Suppressor macrophage treated with lipopolysaccharide for 4 hours (primary cell): ENCODE measurements at places on chromosomes 1 and 21.

- DNase-seq: no peak
Observed at GRCh38 chr1:9253453-9254105, 19.0 kb downstream of the H6PD start.

GRCh38 chr1:94819945-94820746, at the start of gene SLC44A3:
SLC44A3 (plus strand) TSS chr1:94820357; CDS start chr1:94820452, 95 bp downstream.
- DNase-seq: peak; percentile 49

GRCh38 chr1:224726441-224727182, 110.5 kb downstream of the CNIH3 start:
- DNase-seq: peak; percentile 94

GRCh38 chr1:168665975-168666374, 63.0 kb downstream of the DPT start:
- DNase-seq: no peak

DNA sequence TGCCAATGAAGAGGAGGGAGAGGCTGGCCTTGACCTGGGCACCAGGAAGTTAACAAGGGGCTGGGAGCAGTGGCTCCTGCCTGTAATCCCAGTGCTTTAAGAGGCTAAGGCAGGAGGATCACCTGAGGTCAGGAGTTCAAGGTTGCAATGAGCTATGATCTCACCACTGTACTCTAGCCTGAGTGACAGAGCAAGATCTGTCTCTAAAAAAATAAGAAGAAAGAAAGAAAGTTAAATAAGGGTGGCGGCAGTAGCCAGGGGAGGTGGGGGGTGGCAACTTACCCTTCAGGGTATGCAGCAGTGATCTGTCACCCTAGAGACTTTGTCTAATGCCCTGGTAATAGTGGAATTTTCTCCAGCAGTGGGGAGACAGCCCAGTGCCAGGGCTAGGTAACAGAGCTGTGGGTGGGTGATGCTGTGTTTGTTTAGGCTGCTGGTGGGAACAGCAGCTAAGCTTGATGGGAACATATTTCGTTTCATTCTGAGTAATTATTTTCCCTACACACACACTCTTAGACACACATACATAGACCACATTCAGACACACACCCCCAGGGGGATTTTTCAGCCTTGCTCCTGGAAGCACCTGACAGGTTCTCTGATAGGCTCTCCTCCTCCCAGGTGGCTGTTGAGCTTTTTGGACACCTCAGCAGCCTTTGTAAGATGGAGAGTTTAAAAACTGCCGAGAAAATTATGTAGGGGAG, 11.3 kb upstream of the SYT6 start:
- no peak for DNase-seq

- no peak for DNase-seq
Observed at GRCh38 chr1:207849646-207850045, 61.3 kb downstream of the CD34 start.

DNA sequence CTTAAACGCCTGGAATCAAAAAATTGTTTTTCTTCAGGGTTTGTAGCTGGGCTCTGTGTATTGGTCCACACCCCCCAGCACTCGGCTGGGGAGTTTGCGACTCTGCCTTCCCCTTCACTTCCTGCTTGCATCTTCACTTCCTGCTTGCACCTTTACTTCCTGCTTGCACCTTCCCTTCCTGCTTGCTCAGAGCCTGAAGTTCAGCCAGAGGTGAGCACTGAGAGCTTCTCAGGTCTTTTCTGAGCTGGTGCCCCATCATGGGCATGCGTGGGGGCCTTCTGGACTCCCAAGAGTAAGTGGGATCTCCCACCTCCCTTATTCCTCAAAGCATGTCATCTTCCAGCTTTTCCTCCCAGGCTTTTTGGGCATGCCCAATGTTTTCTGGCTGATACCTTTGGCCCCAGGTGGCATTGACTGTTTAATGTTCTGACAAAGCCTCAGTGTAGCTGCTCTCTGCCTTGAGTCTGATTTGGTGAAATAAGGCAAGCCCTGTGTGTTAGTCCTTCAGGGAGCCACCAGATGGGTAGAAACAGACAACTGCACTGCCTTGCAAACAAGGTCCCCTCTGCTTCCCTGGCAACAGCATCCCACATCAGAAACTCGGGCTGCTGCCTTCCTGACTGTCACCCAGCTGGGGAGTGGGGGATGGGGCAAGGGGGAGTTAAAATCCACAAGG, 3.5 kb downstream of the KRTAP10-2 start:
- DNase-seq: no peak

GRCh38 chr21:44300262-44300959, 558 bp downstream of the PFKL start:
- peak; percentile 80 for DNase-seq

DNA sequence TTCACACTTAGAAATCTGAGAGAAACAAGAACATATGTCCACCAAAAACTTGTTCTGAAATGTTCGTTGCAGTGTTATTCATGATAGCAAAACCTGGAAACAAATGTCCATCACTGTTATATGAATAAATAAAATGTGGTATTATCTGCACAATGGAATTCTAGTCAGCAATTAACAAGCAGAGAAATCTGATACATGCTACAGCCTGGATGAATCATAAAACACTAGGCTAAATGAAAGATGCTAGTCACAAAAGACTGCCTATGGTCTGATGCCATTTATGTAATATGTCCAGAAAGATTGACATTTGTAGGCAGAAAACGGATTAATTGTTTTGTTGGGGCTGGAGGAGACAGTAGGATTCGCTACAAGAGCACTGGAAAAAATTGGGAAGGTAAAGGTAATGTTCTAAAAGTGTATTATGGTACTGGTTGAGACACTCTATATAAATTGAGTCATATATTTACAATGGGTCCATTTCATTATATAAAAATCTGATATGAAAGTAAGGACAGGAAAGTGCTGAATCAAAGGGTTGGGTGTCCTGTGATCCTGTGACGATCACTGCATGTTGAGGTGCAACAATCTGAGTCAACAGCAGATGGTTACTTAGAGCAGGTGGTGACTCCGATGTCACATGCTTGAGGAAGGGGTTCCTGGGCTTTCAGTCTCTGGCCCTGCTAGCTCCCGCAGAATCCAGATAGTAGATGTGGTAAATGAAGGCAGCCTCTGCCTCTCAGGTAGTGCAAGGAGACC, 102.1 kb upstream of the NBPF4 start:
- DNase-seq: no peak

DNA sequence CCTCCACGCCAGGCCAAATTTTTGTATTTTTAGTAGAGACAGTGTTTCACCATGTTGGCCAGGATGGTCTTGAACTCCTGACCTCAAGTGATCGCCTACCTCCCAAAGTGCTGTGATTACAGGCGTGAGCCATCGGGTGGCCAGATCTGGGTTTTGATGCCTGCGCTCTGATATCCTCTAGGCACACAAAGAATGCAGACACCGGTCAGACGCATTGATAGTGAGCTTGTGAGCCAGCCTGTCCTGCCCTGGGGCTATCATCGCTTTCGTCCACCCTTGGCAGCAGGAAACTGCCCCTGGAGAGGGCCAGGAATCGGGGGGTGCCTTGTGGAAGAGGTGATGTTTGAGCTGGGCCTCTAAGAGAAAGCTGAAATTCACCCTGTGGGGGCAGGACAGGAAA, 4.0 kb downstream of the FBLIM1 start:
- DNase-seq: no peak

DNA sequence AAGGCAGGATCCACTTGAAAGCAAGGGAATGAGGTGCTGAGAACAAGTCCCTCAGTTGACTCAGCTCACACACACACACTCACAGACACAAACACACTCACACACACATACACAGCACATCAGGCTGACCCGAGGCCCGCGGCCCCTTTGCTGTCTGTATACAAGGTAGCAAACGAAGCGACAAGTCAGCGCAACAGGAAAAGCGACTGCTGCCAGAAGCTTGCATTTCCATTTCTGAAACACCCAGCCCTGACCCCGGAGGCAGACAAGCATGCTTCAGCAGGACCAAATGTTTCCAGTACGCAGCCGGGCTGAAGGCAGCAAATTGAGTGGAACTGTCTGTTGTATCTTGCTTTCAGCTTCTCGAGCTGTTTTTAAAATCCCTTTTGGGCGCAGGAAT, 501.6 kb downstream of the NPHP4 start:
- no peak for DNase-seq

DNA sequence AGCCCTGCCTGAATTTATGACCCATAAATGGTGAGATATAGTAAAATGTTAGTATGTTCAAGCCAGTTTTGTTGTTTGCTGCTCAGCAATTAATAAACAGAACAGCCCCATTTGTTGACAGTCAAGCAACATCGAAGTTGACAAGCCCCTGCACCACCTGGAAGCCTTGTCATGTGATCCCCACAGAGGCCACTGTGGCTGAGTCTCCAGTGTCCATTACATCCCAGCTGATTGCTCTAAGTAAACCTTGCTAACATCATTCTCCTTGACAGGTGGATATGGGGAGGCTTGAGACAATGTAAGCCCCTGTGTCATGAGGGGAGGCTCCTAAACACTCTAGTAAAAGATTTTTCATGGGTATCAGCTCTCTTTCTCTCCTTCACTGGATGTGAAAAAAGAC, 17.5 kb upstream of the TACSTD2 start:
- DNase-seq: no peak

DNA sequence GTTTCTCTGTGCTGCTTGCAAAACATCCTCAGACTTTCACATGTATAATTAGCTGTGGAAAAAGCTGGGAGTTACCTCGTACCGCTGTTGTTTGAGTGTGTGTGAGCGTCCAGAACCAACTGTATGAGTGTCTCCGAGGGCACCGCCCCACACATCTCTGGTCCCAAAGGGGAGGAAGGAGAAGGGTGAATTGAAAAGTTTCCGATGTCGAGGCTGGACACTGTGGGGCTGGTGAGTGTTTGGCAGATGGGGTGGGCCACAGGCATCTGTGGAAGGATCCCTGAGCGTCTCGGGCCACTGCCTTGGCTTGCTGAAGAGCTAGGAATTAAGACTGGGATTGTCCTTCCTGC, 1.2 kb downstream of the ATP2B4 start:
- DNase-seq: no peak

DNA sequence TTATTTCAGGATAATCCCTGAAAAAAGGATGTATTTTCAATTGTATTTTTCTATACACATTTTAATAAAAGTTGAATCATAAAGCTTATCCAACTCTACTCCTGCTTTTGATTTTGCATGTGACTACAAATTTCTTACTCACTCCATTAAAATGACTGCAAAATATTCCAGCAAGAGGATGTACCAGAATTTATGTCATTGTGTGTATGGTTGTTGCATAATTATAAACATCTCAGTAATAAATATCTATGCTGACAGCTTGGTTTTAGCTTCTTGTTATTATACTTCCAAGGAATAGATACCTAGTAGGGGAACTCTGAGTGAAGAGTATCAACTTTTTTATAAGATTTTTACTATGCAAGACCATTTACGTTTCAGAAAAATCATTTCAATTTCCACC, 463.2 kb upstream of the RUNX1 start:
- peak; percentile 51 for DNase-seq

- DNase-seq: no peak
Observed at GRCh38 chr1:201140235-201140940, 13.4 kb upstream of the ASCL5 start.

GRCh38 chr1:206925106-206925736, 3.5 kb upstream of the FCMR start:
- DNase-seq: peak; percentile 90

DNA sequence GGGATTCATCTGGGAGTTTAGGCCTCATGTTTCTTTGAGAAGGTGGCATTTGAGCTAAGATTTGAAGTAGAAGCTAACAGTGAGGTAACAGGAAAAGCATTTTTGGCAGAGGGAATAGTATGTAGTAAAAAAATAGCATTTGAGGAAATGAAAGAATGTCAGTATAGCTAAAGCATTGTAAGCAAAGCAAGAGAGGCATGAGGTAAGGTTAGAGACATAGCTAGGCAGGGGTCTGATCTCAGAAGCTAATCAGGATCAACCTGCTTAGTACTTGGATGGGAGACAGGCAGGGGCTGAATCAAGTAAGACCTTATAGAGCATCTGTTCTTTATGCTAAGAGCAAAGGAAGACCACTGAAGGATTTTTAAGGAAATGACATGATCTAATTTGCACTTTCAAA, 4.0 kb downstream of the POLR3C start:
- peak; percentile 30 for DNase-seq

DNA sequence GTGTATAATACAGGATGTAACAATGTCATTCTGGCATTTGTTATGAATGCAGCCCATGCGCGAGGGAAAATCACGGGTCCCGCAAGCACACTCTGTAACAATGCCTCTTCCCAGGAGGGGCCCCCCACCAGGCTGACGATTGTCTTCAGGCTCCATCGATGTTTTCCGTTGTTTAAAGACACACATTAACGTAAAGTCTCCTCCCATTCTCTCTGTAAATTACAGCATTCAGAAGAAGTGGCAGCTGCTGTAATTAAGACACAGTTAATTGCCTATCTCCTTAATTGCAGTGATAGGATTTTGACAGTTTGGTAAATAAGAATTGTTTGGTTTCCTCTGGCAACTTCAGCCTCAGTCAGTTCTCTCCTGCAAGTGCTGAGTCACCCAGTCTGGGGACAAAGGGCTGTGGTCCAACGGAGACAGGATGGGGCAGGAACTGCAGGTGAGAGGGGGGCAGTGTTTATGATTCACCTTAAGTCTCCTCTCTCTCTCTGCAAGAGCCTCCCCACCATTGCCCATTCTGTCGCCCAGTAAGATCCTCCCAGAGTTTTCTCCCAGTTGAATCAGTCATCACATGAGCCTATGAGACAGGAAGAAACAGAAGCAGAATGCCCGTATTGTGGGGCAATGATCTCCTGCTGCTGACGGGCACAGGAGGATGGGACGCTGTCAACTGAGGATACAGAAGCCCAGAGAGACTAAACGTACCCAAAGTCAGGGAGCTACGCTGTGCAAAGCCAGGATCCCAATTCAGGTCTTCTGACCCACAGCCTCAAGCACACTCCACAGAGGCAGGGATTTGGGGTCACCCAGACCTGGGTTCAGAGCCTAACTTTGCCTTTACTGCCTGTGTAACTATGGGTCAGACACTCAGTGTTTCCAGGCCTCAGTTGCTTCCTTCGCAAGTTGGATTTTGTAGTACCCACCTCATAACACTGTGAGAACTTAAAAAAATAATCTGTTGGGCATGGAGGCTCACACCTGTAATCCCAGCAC, 110.0 kb downstream of the ADSS2 start:
- DNase-seq: peak; percentile 82

- peak; percentile 83 for DNase-seq
Observed at GRCh38 chr1:167629681-167630567, at the start of gene RCSD1. RCSD1 (plus strand) TSS chr1:167630232; CDS start chr1:167630424, 192 bp downstream.

GRCh38 chr1:87508247-87508787, 179.6 kb downstream of the LMO4 start:
- DNase-seq: no peak

GRCh38 chr1:32062867-32063230, 9.9 kb upstream of the TMEM39B start:
- no peak for DNase-seq
